ENCODE measurements at places on chromosomes 3 and 15. TPM values are rescaled to one million over a fixed set of nuclear protein-coding genes. Genes with fewer than 3 reads are reported as not detected.

The NSMCE3 gene
- 5.2 TPM for polyA plus RNA-seq

The RGMA gene
- polyA plus RNA-seq, result 6.0 TPM

The IL16 gene
- polyA plus RNA-seq, result 2.5 TPM

The MUC20 gene
- polyA plus RNA-seq, result 28.8 TPM

The LMAN1L gene
- polyA plus RNA-seq, result not detected

The PTH1R gene
- 34.8 TPM for polyA plus RNA-seq

The ACKR4 gene
- polyA plus RNA-seq, result 1.2 TPM

The MCTP2 gene
- 3.7 TPM for polyA plus RNA-seq

The KY gene
- polyA plus RNA-seq, result 0.04 TPM

The ACSBG1 gene
- 0.04 TPM for polyA plus RNA-seq

The MYH15 gene
- polyA plus RNA-seq, result not detected

The LIPC gene
- polyA plus RNA-seq, result 1.1 TPM

The ARGFX gene
- polyA plus RNA-seq, result not detected

The ZFYVE19 gene
- 19.0 TPM for polyA plus RNA-seq

The LINGO1 gene
- 0.87 TPM for polyA plus RNA-seq

The CPN2 gene
- not detected for polyA plus RNA-seq

The TBC1D5 gene
- 6.7 TPM for polyA plus RNA-seq

The TP63 gene
- polyA plus RNA-seq, result 0.02 TPM

The FETUB gene
- polyA plus RNA-seq, result not detected

The WDR76 gene
- 1.2 TPM for polyA plus RNA-seq

The PRTG gene
- polyA plus RNA-seq, result 0.07 TPM
